ENCODE measurements at places on chromosomes 3 and 15.

GRCh38 chr15:67137951-67138848 is 72.8 kb downstream of the SMAD3 start:
- peak; percentile 45 for DNase-seq

DNA sequence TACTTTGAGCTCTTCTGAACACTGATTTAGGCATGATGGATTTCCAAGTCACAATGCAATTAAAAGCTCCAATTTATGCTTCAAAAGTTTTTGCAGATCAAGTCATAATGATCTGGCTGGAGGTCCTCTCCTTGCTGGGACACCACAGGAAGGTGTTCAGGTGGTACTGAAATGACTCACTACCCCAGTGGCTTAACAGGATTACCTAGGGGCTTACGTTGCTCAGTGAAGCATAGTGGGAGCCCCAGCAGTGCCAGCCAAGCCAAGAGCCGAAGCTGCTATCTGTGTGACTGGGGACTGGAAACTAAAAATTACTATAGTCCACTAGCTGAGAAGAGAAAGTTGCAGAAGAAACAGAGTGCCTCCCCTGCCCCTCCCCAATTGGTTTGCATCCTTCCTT is 110.1 kb upstream of the LPP start:
- DNase-seq: no peak

DNA sequence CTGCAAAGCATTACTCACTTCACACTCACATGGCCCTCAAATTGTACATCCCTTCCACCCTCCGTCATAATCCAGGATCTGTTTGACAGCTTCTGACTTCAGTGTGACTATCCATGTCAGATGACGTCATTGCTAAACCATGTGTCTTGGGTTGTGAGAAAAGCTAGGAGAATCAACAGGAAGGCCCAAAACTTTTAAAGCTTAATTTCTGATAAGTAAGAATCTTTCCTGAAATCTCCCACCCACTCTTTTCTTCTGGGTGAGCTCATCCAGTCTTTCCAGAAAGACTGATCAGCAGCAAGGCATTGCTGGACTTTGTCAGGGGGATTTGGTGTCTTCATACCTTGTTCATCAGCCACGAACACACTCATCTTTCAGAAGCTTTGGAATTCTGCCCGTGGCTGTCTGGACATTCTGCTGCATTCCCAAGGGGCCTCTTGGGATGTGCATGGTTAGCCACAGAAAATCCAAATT is 11.5 kb upstream of the LMCD1 start:
- DNase-seq: no peak

- no peak for DNase-seq
These were observed 270.9 kb downstream of the ULK4 start for GRCh38 chr3:41690766-41691563.

- DNase-seq: no peak
These were observed 701.8 kb downstream of the ZPLD1 start for GRCh38 chr3:103136621-103137020.

GRCh38 chr3:149657321-149657925 is 402 bp downstream of the WWTR1 start:
- DNase-seq: peak; percentile 51

- no peak for DNase-seq
These were observed 234.2 kb downstream of the NFKBIZ start for GRCh38 chr3:102083473-102083872.

DNA sequence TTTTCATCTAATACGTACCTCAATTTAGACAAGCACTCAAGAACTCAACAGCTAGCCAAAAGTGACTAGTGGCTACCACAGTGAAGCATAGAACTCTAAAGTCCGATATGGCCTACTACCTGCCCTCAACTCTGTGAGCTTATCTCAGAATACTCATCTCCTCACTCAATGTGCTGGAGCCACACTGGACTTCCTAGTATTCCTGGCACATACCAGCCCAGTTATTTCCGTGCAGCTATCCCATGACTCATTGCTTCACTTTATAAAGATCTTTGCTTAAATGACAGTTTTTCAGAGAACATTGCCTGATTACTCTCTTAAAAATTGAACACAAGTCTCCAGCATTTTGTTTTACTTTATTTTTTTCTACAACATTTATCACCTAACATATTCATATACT is 524.7 kb downstream of the PYDC2 start:
- no peak for DNase-seq

- DNase-seq: no peak
These were observed 221.1 kb downstream of the SLCO3A1 start for GRCh38 chr15:92074646-92075045.

- no peak for DNase-seq
These were observed 3.5 kb downstream of the MYD88 start for GRCh38 chr3:38141952-38142273.

- DNase-seq: no peak
These were observed 325.9 kb upstream of the TBL1XR1 start for GRCh38 chr3:177523067-177523675.

- peak; percentile 36 for DNase-seq
These were observed 11.0 kb upstream of the ARL14 start for GRCh38 chr3:160665784-160666526.

DNA sequence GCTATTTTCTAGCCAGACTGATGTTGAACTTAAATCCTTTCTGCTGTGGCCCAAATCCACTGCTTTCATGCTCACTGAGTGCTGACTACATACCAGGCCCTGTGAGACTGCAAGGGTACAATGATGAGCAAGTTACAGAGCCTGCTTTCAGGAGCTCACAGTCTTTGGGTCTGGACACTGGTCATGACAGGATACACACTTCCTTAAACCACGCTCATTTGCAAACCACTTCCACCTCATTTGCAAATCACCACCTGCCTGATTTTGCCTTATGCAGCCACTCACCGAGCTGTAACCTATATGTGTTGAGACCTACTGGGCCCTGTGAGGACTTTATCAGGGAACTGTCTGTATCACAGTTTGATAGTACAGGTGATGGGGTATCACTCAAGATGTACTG is 50.2 kb upstream of the LRRC58 start:
- DNase-seq: no peak

GRCh38 chr3:111331912-111332311 is 210.1 kb upstream of the CD96 start:
- DNase-seq: no peak

DNA sequence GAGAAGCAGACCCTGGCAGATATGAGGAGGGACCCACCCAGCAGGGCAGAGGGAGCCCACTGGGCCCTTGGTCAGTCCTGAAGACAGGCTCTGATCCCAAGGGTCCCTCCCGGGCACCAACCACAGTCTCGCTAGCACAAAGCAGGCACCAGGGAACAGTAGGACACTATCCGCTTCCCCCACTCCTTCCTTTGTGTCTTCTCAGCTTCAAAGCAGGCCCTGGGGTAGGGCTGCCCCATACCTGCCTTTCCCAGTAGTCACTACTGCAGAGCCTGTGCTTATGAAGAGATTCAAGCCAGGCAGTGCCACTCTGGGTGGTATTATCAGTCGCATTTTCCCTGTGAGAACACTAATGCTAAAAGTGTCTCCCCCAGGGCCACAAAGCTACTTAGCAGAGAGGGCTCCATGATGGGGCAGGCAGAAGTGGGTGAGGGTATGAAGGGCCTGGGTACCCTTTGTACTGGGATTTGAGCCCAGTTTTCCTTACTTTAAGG is 32.7 kb downstream of the SRPRB start:
- DNase-seq: no peak

- no peak for DNase-seq
These were observed 28.4 kb downstream of the PCSK6 start for GRCh38 chr15:101461097-101461496.

GRCh38 chr3:25831578-25831977 is 41.7 kb downstream of the OXSM start:
- peak; percentile 41 for DNase-seq

GRCh38 chr3:190514413-190515153 is 698 bp downstream of the IL1RAP start:
- peak; percentile 60 for DNase-seq

DNA sequence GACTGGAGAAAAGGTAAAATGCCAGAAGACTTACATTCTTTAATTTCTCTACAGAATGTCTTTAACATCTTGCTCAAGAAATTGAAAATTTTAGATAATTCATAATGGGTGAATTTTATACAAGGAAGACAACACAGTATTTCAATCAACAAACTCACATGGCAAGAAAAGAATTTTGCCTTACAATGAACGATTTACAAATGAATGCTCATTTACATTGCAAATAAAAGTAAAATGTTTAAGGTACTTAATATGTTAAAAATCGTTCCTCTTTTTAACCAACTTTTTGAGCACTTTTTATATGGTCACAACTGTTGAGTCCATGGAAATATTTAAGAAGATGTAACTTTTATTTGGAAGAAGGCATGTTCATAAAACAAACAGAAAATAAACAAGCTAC is 174.8 kb upstream of the UBE2E2 start:
- no peak for DNase-seq

DNA sequence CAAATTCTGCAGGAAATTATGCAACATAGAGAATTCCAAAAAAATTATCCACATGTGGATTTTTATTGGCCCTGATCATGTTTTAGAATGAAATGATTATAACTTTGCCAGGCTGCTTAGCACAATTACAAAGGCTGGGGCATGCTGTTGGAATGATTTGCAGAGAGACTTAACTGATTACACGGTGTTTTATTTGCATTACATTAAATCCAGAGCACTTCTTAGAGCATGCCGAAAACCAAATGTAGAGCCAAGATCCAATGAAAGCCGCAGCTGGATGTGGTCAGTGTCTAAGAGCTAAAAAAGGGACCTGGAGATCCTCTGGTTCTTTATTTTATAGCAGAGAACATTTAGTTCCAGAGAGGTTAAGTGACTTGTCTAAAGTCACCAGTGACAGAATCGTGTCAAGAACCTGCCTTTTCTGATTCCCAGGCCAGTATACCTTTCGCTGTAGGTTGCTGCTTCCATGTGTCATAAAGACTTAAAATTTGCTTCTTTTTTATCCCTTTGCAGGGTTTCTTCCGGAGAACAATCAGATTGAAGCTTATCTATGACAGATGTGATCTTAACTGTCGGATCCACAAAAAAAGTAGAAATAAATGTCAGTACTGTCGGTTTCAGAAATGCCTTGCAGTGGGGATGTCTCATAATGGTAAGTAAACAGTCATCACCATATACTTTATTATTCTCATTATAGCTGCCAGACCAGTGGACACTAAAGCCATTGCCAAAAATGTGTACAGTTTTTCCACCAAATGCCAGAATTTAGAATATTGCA is 92.0 kb upstream of the TSEN2 start:
- DNase-seq: no peak

DNA sequence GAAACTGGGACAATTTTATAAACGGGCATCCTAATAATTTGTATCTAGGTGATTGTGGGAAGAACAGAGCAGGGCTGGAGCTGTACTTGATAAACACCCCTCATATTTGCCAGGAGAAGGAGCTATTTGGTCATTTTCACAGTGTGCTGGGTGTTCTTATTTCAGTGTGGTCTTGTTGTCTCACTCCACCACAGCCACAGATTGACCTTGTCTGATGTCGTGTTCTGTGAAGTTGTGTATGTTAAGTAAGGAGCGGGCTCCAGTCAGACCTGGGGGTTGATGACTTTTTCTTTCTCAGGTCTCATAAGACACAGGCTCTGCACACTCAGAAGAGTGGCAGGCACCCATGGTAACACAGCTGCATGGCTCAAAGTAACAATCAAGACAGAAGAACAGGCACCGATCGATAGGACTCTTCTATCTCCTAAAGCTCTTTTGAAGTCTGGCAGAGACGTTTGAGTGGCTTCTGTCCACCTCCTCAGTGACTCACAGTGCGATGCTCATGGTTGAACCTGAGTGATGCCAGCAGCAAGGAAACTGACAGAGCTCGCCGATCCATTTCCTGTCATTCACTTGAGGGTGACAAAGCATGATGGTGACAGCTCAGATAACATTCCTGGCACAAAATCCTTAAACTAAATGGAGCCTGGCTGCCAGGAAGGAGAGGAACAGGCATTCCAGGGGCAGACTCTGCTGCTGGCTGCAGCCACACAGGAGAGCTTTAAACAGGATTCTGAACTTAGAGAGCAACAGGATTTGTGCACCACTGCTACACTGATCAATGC is 20.8 kb downstream of the DPH3 start:
- no peak for DNase-seq

DNA sequence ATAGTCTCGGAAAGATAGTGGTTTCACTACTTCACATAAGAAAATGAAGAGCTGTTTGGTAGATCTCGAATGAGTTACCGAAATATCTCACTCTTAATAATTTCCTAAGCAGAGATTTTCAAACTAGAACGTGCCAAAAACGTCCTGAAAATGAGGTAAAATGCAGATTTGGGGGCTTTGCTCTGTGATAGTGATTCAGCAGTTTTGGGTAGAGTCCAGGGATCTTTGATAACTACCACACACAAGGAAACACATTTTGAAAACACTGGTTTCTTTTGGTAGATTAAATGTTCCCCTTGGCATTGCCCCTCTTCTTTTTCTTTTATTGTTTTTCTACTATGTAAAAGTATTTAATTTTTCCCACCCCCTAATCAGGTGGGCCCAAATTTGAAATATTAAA is 125.9 kb downstream of the EBLN2 start:
- no peak for DNase-seq

- DNase-seq: no peak
These were observed 13.2 kb downstream of the ABCC5 start for GRCh38 chr3:184004476-184004875.

- no peak for DNase-seq
These were observed 300.6 kb downstream of the SATB1 start for GRCh38 chr3:18124501-18124900.

- no peak for DNase-seq
These were observed 7.9 kb downstream of the VIPR1 start for GRCh38 chr3:42510325-42510724.

DNA sequence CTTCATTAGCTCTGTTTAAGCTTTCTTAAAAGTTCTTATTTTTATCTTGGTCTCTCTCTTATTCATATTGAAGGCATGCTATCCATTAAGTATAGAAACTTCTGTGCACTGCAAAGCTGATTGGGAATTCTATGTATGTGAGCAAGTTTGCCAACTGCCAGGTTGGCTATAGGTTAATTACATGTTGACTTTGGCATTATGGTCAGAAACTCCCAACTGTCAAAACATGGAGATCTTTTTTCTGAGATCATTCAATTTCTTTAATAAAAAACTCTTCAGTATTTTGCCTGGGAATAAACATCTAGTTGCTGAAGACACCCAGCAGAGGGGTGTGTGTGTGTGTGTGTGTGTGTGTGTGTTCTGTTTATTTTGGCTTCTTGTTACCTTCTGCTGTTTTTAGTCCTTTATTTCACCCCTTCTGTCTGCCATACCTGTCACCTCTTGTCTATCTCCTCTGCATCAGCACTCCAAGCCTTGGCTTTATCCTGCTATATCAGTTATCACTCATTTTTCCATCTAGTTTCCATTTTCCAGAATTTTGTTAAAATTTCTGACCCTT is 1.3 kb upstream of the ARL14 start:
- DNase-seq: no peak
